ENCODE measurements at places on chromosomes 6 and 20.

- peak; percentile 51 for DNase-seq
These were observed 4.1 kb upstream of the PREX1 start for GRCh38 chr20:48831718-48832404.

GRCh38 chr6:16756660-16757255 lies 4.5 kb downstream of the ATXN1 start:
- DNase-seq, result peak; percentile 79

DNA sequence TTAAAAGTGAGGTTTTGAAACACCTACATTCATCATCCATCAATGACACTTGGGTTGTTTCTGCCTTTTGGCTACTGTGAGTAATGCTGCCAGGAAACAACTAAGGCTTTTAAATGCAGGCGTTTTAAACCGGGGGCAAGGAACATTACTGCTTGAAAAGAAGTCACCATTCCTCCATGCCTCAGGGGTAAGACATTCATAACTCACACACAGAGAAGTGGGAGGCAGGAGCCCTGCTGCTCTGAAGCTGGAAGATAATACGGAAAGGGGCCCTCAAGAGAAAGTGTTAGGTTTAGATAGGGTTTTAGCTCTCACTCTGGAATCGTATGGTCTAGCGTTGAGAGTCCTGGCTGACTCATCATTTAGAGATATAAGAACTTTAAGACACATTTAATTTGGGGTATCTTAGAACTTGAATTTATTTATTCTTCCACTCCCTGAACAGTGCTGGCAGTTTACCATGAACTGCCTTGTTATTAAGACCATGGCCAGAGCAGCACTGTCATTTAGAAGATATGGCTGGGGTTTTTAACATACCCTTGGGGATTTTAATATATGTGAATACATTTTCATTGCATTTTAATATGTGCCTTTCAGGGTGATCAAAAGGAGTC lies 1.8 kb downstream of the TUBB1 start:
- peak; percentile 82 for DNase-seq

DNA sequence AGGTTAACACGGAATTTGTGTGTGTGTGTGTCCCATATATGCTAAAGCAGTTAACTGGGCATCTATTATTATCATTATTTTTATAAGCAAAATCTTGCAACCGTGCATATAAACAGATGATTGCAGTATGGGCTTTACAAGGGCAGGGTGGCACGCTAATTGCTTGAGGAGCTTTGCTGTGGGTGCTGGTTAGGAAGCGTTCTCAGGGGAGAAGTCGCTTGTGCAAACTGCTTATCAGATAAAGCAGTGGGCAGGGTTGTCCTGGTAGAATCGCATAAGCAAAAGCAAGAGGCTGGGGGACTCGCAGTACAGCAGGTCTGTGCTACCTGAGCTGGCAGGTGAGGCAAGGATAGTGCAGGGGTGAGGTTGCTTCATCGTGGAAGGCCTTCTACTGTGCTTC lies 9.7 kb upstream of the CCN6 start:
- DNase-seq, result no peak

DNA sequence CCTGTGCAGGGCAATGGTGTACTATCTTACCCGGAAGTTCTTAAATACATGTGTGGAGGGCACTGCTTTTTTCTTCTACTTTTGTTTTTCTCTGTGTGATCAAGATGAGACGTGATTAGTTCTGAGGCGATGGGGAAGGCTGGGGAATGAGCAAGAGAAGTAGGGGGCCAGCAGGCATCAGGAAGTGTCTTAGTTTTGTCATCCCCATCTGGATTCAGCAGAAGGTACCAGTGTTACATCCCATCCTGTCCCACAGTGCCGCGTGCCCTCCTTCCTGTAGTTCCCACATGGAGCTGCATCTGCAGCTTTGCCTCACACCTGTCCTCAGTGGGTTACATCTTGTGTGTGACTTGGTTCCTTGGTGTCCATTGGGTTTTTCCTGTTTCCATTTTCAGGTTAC lies 86.9 kb downstream of the FNDC1 start:
- DNase-seq, result no peak

- DNase-seq, result peak; percentile 27
These were observed 1.5 kb downstream of the CD2AP start for GRCh38 chr6:47479140-47479508.

Measured in amniotic epithelial cell (primary cell).